ENCODE measurements at places on chromosomes 2 and 18.
A peak's percentile ranks its signal among the peaks of the same experiment; 100 is the strongest.

DNA sequence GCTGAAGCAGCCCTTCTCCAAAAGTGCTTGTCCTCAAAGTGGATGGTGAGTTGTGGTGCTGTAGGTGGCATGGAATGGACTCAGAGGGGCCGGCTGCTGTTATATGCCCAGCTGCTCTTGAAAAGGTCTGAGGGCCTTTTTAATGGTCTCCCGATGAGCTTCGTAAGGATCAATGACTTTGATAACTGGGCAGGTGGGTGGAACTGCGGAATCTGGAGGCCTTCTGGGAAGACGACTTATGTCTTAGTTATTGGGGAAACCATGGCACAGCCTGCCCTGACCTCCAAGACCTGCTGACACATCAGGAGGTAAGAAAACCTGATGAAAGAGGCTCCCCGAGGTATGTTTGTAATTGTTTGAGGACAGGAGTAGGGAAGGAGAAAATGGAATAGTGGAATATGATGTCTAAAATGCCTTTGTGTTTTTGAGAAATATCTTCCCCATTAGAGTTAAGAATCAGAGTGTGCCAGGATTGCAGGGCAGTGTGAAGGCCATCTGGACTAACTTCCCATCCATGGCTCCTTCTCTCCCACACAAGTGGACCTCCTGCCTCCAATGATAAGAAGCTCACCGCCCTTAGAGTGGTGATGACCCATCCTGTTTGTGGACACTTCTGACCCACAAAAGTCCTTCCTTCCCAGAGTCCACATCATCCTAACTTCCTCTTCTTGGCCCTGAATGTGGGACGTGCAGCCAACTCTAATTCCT lies 236.1 kb downstream of the FHOD3 start:
- DNase-seq: no peak

DNA sequence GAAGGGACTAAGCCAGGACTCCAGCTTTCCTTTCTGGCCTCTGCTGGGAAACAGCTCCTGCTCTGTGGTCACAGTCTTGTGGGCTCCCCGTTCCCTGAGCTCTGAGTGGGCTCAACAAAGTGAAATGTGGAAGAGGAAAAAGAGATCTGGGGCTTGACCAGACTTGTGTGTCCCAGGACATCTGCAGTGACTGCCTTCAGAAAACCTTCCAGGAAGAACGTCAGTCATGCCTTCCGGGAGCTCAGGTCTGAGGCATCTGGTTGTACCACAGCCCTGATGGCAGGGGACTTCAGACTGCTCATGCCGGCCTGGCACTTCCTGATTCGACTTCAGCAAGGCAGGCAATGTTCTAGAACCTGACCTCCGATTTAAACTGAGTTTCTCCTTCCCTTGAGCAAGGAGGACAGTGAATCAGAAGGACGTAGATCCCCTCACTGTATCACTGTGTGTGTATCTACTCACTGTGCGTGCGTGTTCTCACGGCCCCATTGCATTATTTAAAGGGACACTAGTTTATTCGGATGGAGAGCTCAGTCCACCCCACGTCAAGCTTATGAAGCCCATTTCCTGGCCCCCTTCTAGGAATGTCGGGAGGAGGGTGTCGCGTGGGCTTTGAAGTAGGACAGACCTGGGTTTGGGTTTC lies 548 bp upstream of the FBLN7 start:
- DNase-seq: no peak

- DNase-seq: no peak
These were observed 27.4 kb downstream of the HPCAL1 start for GRCh38 chr2:10329880-10330699.

DNA sequence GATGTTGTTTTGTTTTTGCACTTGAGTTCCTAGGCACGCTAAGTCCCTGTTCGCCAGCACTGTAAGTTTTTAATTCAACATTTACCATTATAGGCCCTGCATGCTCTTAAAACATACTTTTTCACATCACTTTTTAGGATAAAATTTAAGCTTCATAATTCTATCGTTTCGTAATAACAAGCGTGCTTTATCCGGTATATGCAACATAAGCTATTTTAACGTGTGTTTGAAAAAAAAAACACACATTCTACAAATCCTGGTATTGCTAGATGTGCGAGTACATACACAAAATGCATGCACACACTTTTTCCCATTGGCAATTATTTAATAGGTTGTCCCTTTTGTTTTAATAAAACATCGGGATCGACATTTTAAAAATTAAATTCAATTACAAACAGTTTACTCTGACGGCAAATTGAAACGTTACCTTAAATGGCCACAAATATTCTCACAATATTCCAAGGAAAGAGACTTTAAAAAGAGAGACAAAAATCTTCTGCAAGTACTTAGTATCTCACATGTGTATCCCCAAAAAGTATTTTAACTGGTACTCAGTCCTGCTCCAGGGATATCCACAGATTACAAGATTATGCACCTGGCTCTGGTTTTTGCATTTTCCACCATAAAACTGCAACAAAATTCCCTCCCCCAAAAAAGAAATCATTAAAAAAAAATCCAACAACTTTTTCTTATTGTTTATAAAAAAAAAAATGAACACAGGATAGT lies 1.0 kb upstream of the TCF4 start:
- DNase-seq: no peak

DNA sequence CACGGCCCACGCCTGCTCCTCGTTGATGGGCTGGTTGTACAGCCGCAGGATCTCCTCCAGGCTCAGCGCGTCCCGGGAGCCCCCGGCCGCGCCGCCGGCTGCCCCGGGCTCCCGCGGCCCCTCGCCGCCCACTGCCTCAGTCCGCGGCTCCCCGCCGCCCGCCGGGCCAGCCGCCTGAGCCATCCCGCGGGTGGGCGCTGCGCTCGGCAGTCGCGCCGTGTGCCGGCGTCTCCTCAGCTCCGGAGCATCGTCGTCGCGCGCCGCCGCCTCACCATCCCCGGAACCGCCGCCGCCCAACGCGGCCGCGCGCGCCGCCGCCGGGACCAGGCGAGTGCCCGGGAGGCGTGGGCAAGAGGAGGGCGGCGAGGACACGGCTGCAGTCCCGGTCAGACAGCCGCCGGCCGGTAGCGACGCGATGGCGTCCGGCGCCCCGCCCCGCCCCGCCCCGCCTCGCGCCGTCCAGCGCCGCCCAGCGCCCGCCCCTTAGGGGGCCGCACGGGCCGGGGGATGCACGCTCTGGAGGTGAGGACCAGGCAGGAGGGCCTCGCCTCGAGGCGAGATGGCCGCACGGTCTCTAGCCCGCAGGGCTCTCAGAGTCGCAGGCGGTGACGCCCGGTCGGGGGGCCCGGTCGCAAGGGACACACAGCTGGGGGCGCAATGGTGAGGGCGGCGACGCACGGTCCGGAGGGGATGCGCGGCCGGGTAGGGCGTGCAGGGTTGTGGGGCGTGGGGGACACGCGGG lies at the start of gene SPIRE1:
SPIRE1 (minus strand) TSS at position 424 of the 742 bp plus-strand sequence; CDS start at position 183, 241 bp downstream.
- peak; percentile 19 for DNase-seq

GRCh38 chr2:139394801-139395200 lies 614.6 kb upstream of the NXPH2 start:
- DNase-seq: no peak

DNA sequence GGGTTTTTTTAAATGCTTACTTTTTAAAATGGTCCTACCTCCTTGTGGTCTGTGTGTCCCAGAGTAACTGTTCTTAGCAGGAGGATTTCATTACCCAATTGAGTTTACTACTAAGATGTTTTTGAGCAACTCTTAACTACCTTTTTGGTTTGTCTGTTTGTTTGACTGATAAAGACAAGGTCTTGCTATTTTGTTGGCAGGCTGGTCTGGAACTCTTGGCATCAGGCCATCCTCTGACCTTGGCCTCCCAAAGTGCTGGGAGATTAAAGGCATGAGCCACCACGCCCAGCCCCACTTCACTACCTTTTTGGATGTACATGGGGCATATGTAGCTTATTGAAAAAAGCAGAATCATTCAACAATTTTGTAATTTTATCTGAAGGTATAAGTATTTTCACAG lies 14.9 kb downstream of the MRPS9 start:
- no peak for DNase-seq

- no peak for DNase-seq
These were observed 84.6 kb downstream of the COLEC12 start for GRCh38 chr18:415617-416612.
